ENCODE measurements at places on chromosomes 2 and 18.

DNA sequence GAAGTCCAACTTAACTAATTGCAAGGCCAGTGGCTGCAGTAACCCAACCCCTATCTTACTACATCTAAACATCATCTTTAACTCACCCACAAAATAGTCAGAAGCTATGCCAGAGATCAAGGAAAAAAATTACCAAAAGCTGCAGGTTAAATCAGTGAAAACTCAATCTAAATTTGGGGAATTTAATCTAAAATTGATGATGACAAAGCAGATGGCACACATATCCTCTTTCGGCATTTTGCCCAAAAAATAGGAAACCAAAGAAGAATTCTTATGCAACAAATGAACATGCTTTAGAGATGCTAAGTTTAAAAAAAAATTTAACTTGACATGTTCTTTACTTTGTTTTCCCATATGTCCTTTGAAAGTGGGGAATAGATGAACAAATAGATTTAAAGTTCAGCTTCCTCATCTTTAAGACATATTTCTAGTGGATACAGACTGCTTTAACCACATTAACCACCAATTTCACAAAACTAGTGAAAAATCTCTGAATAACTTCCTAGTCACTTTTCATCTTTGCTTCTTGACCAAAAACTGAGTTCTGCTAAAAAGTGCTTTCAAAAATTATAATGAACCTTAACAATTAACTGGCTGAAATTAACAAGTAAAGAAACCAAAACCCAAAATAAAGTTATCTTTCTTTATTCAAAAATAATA, 74.3 kb upstream of the CCDC150 start:
- no peak for DNase-seq

DNA sequence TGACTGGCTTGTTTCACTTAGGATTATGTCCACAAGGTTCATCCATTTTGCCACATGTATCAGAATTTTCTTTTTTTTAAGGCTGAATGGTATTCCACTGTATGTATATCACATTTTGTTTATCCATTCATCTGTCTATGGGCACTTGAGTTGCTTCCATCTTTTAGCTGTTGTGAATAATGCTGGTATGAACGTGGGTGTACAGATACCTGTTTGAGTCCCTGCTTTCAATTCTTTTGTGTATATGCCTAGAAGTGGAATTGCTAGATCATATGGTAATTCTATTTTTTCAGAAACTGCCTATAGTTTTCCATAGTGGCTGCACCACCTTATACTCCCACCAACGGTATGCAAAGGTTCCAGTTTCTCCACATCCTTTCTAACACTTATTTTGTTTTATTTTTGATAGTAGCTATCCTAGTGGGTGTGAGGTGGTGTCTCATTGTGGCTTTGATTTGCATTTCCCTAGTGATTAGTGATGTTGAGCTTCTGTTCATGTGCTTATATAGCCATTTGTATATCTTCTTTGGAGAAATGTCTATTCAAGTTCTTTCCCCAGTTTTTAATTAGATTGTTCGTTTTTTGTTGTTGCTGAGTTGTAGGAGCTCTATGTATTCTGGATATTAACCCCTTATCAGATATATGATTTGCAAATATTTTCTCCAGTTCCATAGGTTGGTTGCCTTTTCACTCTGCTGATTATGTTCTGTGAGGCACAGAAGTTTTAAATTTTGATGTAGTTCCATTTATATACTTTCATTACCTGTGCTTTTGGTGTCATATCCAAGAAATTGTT, 40.7 kb downstream of the TTC39C start:
- DNase-seq: no peak

DNA sequence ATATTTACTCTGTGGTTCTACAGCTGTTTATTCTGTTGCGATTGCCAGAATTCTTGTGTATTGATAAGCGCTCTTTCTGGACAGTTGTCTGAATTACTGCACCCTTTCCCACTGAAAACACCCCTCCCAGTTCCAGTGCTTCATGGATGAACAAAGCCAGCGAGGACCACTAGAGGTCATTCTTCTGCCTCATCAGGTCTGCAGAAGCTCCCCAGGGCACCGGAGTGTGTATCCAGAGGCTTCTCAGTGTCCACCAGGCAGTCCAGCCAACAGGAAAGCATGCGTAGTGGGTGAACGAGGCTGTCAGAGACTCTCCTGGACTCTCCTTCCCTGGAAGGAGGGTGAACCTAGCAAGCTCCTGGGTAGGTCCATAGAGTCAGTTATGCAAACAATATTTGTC, 40.6 kb upstream of the INHBB start:
- DNase-seq: no peak

GRCh38 chr2:197033222-197033621, 106.7 kb upstream of the PGAP1 start:
- no peak for DNase-seq

DNA sequence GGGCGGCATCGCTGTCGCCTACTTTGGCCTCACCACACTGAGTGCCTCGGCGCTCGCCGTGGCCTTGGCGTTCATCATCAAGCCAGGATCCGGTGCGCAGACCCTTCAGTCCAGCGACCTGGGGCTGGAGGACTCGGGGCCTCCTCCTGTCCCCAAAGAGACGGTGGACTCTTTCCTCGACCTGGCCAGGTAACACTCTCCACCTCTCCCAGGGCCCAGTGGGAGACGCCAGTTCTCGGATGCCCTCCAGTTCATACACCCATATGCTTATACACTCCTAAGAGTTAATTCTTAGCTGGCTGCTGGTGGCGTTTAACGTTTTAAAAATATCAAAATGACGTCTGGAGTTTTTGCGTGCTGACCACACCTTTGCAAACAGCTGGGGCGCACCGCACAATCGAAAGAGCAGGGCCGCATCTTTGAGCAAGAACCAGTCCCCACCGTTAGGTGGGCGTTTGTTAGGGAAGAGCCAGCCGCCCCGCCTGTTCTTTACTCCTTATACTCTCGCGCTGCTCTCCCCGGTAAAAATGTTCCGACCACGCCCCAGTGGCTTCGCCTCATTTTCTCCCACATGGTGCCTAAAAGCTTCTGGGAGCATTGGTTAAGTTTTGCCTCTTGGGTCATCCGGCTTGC, 899 bp downstream of the SLC1A4 start:
- no peak for DNase-seq

- no peak for DNase-seq
Observed at GRCh38 chr2:168137510-168138180, 109.8 kb downstream of the STK39 start.

GRCh38 chr18:58748899-58749595, 77.8 kb downstream of the MALT1 start:
- DNase-seq: no peak

GRCh38 chr2:220134756-220135534, 507.5 kb downstream of the SLC4A3 start:
- no peak for DNase-seq

DNA sequence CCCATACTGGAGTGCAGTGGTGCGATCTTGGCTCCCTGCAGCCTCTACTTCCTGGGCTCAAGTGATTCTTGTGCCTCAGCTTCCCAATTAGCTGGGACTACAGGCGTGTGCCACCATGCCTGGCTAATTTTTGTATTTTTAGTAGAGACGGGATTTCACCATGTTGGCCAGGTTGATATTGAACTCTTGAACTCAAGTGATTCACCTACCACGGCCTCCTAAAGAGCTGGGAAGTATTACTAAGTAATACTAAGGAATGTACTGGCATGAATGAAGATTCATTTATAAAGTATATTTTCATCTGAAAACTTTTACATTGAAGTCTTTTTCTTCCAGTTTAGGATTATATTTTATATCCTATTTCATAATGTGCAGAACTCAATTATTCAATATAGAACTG, 38.1 kb downstream of the NUP35 start:
- no peak for DNase-seq

DNA sequence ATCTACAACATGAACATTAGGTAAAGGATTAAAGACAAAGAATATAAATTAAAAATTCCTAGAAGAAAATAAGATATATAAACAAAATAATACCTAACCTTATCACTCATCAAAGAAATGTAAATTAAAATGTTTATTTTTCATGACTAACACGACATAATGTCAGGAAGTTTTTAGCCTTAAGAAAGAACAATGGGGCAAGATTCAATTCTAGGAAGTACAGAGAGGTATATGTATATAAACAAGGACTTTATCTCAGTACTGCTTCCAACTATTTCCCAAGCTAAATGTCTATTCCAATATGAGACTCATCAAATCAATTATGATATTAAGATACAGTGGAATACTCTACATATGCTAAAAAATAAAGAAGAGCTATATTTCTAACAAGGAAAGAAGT, 44.1 kb downstream of the TTC21B start:
- no peak for DNase-seq

DNA sequence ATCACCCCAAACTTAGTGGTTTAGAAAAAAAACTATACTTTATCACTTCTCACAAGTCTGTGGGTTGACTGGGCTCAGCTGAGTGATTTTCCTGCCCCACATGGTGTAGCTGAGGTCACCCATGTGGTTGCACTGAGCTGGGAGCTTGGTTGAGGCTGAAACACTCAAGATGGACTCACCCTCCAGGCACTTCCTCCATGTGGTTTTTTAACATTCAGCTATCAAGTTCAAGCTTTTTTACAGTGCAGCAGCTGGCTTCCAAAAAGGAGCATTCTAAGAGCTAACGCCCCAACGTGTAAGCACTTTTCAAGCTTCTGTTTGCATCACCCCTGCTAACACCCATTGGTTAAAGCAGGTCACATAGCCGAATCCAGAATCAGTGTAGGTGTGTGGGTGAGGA, 105.9 kb upstream of the CREB1 start:
- DNase-seq: no peak

GRCh38 chr2:167863377-167863776, 384.0 kb downstream of the STK39 start:
- no peak for DNase-seq

DNA sequence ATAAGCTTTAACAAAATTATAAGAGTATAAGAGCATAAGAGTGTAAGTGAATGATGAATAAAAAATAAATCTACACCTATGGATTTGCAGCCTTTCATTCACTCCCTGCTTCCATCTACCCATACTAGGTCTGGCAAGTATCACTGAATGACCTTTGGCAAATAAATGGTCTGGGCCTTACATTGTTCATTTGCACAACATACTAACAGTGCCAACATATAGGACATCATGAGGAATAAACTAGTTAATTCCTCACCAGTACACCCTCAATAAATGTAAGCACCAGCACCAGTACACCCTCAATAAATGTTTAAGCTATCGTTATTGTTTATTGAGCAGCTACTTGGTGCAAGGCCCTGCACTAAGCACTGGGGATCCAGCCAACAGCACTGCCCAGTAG, 26.9 kb downstream of the STAT1 start:
- no peak for DNase-seq

DNA sequence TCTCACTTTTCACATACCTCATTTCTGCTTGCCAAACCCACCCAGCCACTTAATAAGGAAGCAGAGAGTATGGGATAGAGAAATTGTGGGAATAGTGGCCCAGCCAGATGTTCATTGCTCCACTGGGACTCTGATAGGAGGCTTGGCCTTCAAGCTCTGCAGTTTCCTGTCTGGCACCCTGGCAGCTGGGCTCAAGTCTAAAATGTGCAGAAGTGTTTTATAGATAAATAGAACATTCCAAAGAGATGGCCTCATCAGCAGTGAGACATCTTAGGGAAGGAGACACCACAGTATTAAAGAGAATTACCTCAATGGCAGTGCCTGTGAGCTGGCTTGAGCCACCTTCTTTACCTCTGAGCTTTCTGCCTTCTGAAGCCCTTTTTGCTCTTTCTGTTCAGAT, 24.7 kb downstream of the COPS7B start:
- no peak for DNase-seq

GRCh38 chr2:231245249-231246094, 47.0 kb downstream of the ARMC9 start:
- no peak for DNase-seq

GRCh38 chr2:85728883-85729824, 24.6 kb upstream of the ATOH8 start:
- DNase-seq: peak; percentile 94

- no peak for DNase-seq
Observed at GRCh38 chr2:120246546-120247300, 5.9 kb upstream of the RALB start.

- no peak for DNase-seq
Observed at GRCh38 chr18:75003039-75003438, 205.9 kb downstream of the PTGR3 start.

DNA sequence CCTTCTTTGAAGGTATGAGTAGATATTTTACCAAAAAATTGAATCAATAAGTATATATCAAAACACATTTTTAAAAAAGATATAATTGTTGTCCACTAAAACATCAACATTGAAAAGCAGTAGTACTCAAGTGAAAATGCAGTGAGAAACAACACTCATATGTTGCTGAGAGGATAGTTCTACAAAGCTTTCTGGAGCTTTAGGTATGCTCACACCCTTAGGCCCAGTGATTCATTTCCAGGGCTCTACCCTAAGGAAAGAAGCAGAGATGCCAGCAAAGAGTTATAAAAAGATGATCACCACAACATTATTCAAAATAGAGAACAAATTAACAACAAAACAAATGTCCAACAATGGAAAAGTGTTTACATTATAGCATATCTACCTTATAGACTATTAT, 197.3 kb upstream of the CCDC150 start:
- no peak for DNase-seq

GRCh38 chr2:26462511-26463243, 15.2 kb downstream of the OTOF start:
- peak; percentile 59 for DNase-seq

- no peak for DNase-seq
Observed at GRCh38 chr2:203061346-203061745, 46.7 kb downstream of the NBEAL1 start.
